Progenitor cell of endocrine pancreas (in vitro differentiated cells): ENCODE measurements at places on chromosomes 7 and 10. TPM values are rescaled to one million over a fixed set of nuclear protein-coding genes. Genes with fewer than 3 reads are reported as not detected.

Gene OR2A7
- 8.0 and 9.3 TPM in 2 replicates for total RNA-seq

Gene DOCK1
- total RNA-seq: 77.8 and 81.2 TPM in 2 replicates

DNA sequence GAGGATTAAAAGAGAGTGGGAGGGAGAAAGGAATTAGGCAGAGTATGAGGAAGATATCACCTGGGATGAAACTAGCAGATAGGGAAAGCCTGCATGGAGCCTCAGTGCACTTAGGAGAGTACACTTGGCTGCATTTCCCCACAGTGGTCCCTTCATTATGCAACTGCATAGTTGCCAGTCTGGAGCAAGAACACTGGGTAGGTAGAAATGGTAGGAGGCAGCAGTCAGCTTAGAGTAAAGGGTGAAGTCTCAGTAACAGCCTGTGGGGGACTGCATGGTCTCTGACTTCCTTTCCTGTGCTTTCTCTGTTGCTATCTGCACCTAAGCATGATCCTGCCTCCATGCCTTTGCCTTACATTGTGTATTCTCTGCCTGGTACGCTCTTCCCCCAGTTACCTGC lies 14.0 kb upstream of the PCGF5 start:
- DNase-seq: no peak

- DNase-seq: no peak
Measured at GRCh38 chr10:22314852-22315251, 1.3 kb upstream of the COMMD3 start.

DNA sequence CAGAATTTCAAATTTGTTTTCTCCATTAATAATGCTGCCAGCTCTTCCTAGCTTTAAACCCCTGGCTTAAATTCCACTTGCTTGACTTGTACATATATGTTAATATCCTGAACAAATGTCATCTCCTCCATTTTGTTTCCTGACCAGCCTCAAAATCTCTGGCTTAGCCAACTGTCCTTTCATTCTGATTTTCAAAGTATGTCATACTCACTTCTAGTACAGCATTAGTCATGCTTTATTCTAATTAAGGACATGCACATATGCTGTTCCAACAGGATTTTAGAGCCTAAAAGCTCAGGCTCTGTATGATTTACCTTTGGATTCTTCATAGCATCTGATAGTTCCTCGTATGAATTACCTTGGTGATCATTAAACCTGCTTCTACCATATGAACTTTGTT lies 158.3 kb downstream of the ZNF438 start:
- no peak for DNase-seq

GRCh38 chr10:77909021-77909748 lies 17.4 kb downstream of the DLG5 start:
- DNase-seq: no peak

GRCh38 chr7:84999450-84999849 lies 187.4 kb downstream of the SEMA3D start:
- DNase-seq: no peak

DNA sequence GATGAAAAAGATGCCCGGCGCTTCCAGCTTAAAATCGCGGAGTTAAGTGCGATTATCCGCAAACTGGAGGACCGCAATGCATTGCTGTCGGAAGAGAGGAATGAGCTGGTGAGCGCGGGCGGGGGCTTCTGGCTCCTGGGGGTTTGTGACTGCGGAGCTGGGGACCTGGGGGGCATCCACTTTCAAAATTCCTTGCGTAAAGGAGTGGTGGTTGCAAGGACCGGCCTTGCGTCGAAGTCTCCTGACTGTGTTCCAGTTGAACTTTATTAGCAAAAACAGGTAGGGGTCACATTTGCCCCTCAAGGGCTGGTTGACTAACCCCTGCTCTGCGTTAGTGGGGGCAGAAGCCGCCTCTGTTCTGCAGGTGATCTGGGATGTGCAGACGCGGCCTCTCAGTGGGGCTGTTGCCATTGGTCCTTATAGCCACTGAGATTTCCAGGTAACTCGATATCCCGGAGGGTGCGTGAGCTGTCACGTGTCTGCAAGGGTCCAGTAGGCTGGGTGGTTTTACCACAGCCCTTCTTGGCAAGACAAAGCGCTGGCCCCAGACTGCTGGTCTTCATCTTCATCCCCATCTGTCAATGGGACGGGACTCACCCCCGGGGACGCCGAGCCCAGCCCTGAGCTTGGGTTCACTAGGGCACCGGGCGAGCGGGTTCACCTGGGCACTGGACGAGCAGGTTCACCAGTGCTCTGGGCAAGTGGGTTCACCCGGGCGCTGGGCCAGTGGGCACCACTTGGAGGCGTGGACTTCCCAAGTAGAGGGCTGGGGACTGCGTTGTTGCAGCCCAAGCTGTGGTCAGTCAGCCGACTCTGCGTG lies 51.5 kb upstream of the DPYSL4 start:
- no peak for DNase-seq

DNA sequence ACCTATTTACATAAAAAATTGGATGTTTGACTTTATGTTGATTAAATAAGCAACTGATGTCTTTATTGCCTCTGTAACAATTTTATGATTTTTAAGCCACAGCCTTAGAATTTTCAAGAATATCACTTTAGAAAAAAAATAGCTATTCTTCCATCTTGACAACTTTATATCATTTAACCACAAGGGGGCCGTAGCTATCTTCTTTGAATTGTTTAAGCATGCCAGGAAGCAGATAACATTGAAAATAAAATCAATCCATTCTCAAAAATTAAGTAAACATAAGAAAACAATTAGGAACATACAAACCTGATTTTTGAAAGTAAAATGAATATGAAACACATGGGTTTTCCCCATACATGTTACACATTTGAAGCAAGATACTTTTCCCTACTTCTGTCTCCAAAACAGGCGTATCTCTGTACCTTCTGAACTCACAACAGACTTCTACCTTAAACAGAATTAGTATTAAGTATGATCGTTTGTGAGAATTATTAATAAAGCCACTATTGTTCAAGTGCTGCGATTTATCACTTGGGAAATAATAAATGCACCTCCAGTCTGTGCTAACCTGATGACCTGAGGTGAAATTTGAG lies 209.0 kb downstream of the CACNA2D1 start:
- DNase-seq: no peak

DNA sequence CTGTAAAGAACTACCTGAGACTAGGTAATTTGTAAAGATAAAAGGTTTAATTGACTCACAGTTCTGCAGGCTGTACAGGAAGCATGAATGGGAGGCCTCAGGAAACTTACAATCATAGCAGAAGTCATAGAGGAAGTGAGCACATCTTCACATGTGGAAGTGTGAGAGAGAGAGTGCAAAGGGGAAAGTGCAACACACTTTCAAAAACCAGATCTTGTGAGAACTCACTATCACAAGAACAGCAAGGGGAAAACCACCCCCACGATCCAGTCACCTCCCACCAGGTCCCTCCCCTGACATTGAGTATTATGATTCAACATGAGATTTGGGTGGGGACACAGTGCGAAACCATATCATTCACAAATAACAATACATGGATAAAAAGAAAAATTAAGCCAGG lies 24.5 kb downstream of the AVL9 start:
- DNase-seq: no peak

DNA sequence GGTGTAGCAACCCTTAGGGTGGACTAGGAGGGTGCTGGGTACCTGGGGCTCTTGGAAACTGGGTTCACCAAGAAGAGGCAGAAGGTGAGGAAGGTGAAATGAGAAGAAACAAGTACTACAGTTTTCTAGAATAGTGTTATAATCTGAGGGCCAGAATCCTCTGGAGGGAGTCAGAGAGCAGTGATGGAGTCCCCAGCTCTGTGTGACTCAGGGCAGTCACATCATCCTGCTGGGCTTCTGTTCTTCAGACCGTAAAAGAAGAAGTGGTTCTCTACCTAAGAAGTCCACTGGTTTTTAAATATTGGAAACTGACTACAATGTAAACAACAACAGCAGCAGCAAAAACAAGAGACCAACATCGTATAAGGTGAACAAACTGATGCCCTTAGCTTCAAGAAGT lies 197.3 kb downstream of the PRPF18 start:
- DNase-seq: no peak

GRCh38 chr7:4000139-4000538 lies 682.0 kb upstream of the FOXK1 start:
- DNase-seq: no peak

GRCh38 chr10:60282771-60283353 lies 106.8 kb downstream of the ANK3 start:
- DNase-seq: no peak

DNA sequence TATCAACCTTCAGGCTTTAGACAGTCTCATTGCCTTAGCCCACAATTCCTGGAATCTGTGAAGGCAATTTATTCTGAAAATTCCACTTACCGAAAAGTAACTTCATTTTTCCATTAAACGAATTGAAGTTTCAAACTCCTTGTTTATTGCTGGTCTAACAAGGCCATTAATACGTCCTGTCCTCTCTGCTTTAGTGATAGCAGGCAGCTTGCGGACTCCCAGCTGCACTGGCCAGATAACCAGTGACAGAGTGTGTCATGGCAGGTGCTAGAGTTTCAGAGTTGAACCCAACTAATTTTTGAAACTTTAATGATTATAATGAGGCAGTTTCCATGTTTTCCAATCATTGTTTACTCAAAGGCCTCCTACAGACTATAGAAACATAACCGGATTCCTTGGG lies 31.1 kb downstream of the LOXL4 start:
- no peak for DNase-seq

GRCh38 chr10:60919551-60919950 lies 24.4 kb downstream of the RHOBTB1 start:
- no peak for DNase-seq

GRCh38 chr7:135151533-135151932 lies 3.7 kb downstream of the TMEM140 start:
- DNase-seq: no peak

DNA sequence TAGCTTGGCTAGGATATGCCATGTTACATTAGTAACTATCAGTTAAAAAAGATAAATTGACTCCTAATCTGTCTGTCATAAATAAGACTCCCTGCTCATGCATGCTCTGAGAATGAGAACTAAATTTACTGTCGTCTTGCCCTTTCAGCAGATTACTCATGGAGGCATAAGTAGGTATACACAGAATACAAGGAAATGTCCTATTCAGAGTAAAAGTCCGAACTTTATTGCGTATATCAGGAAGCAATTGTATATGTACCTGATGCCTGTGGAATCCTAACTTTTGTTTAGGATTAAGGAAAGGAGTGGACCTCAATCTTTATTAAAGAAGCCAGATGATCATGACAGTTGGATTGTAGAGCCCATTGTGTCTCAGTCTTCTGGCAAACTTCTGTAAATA lies 118.6 kb downstream of the THSD7A start:
- no peak for DNase-seq
